ENCODE measurements at places on chromosomes 4 and X.

- peak; percentile 26 for DNase-seq
These were observed at the start of gene KLHL13 for GRCh38 chrX:118116713-118117550. Gene KLHL13, minus strand, starts transcription at chrX:118116810. Its CDS starts 88,337 bp downstream, at chrX:118028473.

GRCh38 chrX:152904151-152905080, 6.5 kb downstream of the ZNF185 start:
- no peak for DNase-seq

DNA sequence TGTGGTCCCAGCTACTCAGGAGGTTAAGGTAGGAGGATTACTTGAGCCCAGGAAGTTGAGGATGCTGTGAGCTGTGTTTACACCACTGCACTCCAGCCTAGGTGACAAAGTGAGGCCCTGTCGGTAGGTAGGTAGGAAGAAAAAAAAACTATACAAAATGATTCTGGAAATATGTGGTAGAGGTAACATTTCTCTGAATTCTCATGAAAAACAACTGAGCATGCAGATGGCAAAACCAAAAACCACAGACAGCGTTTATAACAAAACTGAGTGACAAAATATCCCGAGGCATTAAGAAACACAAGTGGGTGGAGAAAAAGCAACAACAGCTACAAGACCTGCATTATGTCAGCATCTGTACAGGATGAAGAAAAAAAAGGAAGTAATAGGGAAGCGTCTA, 211.7 kb downstream of the DLG3 start:
- DNase-seq = no peak

DNA sequence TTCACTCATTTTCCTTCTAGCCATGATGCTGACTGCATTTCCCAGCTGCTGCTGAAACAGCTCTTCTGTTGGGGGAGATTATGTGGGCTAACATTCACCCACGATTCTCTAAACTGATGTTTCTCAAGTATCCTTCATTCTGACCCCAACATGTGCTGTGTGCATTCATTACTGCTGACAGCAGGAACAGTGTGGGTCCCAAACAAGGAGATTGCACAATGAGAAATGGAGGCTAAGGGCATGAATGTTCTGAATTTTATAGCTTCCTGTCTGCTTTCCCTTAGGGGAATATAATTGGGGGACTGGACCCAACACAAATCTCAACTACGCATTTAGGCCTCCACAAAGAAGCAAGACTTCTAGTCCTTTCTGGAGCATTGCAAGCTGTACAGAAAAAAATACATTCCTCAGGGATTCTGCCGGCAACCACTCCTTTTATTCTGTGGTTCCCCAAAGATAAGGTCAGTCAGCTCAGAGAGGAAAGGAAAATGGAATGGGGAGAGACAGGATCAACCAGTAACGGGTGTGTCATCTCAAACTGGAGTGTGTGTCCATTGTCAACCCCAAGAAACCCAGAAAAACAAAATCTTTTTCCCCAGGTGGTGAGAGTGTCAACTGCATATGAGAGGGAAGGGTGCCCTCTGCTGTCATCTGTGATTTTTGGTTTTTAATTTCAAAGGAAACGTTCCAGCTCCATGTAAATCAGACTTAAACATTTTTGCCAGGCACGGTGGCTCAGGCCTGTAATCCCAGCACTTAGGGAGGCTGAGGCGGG, 81.5 kb upstream of the EGFL6 start:
- peak; percentile 54 for DNase-seq

- no peak for DNase-seq
These were observed 6.5 kb downstream of the PPP2R2C start for GRCh38 chr4:6465955-6466354.

GRCh38 chr4:116374815-116375214, 710.6 kb downstream of the TRAM1L1 start:
- no peak for DNase-seq

- no peak for DNase-seq
These were observed 8.5 kb upstream of the NEIL3 start for GRCh38 chr4:177301126-177301639.

GRCh38 chrX:42567268-42567667, 210.7 kb downstream of the PPP1R2C start:
- DNase-seq = no peak

GRCh38 chr4:91837608-91838029, 466.1 kb upstream of the GRID2 start:
- no peak for DNase-seq

DNA sequence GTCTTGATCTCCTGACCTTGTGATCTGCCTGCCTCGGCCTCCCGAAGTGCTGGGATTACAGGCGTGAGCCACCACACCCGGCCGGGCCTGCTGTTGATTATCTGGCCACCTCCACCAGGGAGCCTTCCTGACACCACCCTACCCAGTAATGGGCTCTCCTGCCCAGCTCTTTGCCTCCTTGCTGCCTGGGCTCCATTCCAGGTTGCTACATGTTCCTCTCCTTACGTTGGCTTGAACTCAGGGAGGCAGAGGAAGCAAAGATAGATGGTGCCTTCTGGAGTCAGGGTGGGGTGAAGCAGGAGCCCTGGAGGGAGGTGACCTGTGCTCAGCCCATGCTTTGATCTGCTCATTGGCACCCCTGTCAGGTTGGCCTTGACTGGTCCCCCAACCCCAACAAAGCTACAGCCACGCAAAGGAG, 26.3 kb downstream of the FLNA start:
- no peak for DNase-seq

GRCh38 chr4:151716324-151716723, 44.5 kb downstream of the GATB start:
- DNase-seq = no peak

GRCh38 chr4:53591372-53591892, at the start of gene LNX1:
Gene LNX1, minus strand, starts transcription at chr4:53591486. Its CDS starts 17,484 bp downstream, at chr4:53574002.
- peak; percentile 98 for DNase-seq

- peak; percentile 65 for DNase-seq
These were observed 20.5 kb downstream of the SLC25A5 start for GRCh38 chrX:119488749-119489148.

DNA sequence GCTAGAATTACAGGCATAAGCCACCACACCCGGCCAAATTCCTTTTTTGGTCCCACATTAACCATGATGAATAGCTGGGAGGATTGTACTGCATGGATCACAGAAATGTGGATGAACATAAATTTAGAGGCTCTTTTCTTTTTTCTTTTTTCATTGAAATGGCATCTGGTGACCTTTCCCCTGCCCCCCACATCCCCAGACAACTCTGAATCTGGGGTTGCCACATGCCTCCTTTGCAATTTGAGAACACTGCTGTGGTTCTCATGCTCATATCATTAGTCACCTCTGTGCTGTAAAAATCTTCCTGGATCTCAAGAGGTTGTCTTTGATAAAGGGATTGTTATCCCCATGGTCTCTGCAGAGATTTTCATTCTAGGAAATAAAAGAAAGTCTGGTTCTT, 22.8 kb upstream of the FMR1NB start:
- no peak for DNase-seq

GRCh38 chrX:109936114-109936513, 66.8 kb upstream of the TMEM164 start:
- no peak for DNase-seq

DNA sequence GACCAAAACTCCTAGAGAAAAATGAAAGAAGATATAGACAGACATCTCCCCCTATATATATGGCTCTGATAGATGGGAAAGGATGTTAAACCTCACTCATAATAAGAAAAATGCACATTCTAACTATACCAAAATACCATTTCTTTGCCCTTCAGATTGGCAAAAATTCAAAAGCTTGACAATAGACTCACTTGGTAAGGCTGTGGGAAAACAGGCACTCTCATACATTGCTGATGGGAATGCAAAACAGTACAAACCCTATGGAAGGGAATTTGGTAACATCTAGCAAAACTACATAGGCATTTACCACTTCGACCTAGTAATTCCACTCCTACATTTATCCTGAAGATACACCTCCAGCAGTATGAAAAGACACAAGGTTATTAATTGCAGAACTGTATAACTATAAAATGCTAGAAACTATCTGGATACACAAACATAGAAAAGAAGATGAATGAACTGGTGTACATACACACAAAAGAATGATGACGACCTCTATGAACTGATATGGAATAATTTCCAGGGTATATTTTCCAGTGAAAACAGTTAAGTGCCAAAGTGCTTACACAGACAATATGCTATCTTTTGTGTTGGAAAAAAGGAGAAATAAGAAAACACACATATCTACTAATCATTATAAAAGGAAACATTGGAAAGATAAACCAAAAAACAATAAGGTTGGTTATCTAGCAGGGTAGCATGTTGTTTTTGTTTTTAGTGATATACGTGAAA, 48.5 kb downstream of the WDFY3 start:
- DNase-seq = no peak

- DNase-seq = peak; percentile 23
These were observed 183.2 kb upstream of the MAGEE2 start for GRCh38 chrX:75968293-75968692.

DNA sequence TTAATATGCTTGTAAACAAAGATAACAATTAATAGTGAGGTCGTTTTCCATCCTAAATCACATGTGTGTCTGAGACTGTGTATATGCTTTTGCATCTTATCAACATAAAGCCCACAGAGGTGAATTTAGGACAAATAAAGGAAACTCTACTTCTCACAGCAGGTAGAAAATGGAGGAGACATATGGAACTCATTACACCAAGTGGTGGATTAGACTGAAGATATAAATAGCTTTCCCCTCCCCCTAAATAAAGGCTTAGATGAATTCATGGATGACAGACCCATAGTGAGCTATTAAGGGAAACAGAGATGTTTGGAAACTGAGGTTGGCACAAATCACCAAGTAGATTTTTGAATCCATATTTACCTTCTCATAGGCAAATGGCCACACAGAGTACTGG, 79.7 kb downstream of the GRIA3 start:
- no peak for DNase-seq

GRCh38 chr4:100981447-100982204, 365.7 kb downstream of the PPP3CA start:
- DNase-seq = no peak

DNA sequence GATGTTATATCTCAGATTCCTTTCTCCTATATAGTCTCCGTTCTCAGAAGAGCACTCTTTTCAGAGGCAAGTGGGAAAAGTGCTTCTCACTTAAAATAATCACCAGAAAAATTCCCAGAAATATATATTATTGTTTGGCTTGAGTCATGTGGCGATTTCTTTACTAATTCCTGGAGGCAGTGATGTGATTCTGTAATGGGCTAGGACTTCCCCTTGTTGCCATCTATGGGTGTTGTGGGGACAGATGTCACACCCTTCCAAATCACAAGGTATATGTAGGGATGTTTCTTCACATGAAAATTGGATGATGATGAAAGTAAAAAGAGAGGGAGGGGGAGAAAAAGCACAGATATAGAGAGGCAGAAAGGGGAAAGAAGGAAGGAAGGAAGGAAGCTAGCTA, 553.4 kb downstream of the PPP4R3C start:
- DNase-seq = no peak

GRCh38 chrX:38192007-38192810, 28.5 kb downstream of the SRPX start:
- no peak for DNase-seq

GRCh38 chr4:115780835-115781234, 667.4 kb upstream of the NDST4 start:
- no peak for DNase-seq

DNA sequence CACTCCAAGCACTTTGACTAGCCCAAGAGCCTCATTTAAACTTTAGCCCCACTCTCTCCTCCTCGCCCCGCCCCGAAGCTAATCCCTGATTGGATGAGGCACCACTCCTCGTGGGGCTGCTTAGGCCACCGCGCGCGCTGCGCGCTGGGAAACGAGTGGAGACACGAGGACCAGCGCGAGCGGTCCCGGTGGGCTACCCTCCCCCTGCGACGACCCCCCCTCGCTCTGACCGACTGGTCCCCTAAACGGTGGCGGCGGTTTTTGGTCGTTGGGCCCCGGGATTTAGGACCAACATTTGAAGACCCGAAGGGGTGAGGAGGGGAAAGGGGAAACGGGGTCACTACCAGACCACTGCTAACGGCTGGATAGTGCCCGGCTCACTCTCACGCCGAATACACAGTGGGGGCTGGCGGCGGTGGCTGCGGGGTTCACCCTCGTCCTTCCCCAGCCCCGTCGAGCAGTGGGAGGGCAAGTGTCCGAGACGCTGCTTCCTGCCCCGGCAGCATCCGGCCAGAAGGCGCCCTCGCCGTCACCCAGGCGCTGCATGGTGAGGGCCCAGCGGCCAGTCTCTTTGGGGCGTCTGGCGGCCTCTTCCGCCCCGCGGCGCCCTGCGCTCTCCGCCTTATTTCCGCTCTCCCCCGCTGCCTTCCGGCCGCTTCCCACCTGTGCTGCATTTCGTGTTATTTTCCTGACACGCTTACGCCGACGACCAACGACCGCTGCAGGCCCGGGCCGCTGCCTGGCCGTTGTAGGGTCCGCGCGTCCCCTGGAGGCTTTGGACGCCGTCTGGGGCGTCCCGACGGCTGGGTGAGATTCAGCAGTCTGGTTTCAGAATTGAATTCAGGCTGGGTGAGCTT, at the start of gene RBM46:
RBM46 (plus strand) TSS at position 147 of the 857 bp plus-strand sequence. CDS start 15,481 bp downstream, outside the sequence.
- DNase-seq = no peak

DNA sequence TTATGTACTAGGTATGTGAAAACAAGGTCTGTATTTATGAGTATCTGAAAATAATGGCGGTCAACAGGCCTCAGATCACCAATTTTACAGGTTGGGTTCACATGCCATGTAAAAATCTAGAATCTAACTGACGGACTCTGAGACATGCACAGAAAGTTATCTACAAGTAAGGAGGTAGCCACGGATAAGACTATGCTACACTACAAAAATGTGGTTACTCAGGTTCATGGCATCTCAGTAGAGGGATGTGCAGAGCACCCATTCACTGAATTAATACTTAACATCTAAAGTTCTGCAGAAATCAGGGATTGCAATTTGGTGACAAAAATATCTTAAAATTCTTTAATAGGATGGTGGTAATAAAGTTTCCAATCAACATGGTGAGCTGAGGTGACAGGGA, 155.9 kb downstream of the APBB2 start:
- DNase-seq = no peak

DNA sequence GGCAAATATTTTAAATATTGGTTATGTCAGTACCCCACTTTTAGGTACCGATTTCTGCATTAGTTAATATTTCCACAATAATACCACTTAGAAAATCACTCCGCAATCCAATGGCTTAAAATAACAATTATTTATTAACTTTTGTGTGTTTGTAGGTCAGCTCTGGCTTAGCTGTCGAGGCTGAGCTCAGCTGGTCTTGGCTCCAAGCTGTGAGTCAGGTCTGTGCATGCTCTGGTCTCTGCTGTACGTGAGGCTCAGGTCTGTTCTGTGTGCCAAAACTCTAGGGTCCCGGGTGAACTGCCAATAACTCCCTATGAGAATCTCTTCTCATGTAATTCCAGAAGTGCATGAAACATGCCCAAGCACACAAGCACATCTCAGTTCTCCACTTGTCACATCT, 245.8 kb upstream of the GK2 start:
- DNase-seq = no peak

DNA sequence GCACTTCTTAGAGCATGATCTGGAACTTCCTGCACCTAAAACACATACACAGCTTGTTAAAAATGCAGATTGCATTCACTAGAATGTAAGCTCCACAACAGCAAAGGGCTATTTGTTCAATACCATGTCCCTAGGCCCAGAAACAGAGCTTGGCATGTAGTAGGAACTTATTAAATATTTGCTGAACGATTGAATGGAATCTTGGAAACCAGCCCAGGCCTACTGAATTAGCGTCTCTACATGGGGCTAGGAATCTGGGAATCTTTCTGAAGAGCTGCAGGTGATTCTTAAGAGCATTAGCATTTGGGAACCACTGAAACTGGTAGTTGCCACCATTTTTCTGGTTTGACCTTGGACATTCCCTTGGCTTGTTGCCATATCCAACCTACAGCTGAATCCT, 234.1 kb downstream of the STIM2 start:
- no peak for DNase-seq
